Activated CD4-positive, alpha-beta T cell treated with anti-CD3 and anti-CD28 coated beads, Interleukin-2, amount 50 U/mL, for 48 hours (primary cell): ENCODE measurements at places on chromosomes 6 and 20.
A peak's percentile ranks its signal among the peaks of the same experiment; 100 is the strongest.

DNA sequence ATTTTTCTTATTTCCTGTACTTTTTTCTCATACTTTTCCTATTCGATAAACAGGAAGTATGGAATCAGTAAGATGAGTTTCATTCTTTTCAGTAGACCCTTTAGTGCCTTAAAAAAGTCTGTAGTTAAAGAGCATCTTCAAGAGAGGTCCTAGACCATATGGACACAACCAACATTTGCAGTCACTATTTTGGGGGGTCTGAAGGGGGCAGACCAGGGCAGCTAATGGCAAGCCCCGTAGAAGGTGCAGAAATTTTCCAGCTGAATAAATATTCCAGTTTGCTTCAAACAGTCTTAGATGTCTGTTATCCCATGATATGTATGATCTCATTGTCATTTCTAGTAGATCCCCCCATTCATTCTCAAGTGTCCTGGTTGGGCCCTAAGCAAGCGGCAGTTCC lies 52.8 kb downstream of the MAP3K5 start:
- DNase-seq, result no peak

GRCh38 chr6:144053601-144054000 lies 41.8 kb downstream of the SF3B5 start:
- DNase-seq, result no peak

DNA sequence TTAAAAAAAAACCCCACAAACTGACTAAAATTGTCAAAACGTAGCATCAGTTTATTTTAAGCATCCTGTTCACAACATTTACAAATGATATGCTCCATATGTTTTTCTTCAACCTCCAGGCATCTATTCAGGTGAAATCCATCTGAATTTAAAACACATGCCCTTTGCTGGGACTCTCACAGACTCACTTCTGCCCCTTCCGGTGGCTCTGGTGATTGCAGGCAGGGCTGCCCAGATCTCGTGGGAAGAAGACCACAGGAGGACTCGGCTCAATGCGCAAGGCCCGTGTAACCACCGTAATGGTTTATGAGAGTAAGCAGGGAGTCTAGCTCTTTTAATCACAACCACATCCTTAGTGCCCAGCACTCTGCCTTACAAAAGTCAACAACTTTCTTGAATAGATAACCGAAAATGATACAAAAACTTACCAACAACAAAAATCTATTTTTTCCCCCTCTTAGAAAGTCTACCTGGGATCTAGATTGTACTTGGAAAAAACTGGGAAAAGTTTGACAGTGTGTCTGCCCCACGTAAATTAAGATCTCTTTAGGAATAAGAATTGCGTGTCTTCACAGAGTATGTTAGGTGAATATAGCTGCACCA lies 139.1 kb downstream of the KIF16B start:
- DNase-seq, result peak; percentile 57

- DNase-seq, result no peak
Measured at GRCh38 chr6:1834646-1835516, 225.2 kb downstream of the FOXC1 start.

DNA sequence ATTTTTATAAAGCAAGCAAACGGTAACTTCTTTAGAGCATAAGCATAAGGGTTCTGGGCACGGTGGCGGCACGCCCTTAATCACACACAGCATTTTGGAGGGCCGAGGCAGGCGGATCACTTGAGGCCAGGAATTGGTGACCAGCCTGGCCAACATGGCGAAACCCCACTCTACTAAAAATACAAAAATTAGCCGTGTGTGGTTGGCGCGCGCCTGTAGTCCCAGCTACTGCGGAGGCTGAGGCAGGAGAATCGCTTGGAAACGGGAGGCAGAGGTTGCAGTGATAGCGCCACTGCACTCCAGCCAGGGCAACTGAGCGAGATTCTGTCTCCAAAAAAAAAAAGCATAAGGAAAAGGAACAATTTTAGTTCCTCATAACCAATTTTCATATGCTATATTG lies 2.6 kb downstream of the SENP6 start:
- DNase-seq, result no peak

GRCh38 chr6:140366991-140367390 lies 992.5 kb upstream of the CITED2 start:
- DNase-seq, result no peak

- DNase-seq, result no peak
Measured at GRCh38 chr6:139872665-139873064, 498.2 kb upstream of the CITED2 start.

DNA sequence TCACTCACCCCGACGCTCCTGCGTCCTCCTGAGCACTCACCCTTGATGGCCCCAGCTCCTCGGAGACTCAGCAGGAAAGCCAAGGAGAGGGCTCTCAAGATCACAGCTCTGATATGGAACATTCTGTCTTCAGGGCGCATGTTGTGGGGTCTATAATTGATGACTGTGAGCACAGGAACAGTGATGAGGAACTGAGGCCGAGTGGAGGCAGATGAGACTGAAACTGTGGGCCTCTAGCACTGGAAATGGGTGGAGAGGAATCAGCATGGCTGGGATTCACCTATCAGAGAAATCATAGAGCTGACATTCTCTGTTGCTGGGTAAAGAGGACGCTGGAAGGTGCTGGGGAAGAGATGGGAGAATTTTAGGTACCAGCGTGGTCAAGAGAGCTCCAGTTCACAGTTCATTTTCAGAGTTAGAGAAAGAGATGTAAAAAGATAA lies at the start of gene HLA-DPA1:
Gene HLA-DPA1 (minus strand): TSS at position 219 of the 441 bp plus-strand sequence.
- DNase-seq, result peak; percentile 33

DNA sequence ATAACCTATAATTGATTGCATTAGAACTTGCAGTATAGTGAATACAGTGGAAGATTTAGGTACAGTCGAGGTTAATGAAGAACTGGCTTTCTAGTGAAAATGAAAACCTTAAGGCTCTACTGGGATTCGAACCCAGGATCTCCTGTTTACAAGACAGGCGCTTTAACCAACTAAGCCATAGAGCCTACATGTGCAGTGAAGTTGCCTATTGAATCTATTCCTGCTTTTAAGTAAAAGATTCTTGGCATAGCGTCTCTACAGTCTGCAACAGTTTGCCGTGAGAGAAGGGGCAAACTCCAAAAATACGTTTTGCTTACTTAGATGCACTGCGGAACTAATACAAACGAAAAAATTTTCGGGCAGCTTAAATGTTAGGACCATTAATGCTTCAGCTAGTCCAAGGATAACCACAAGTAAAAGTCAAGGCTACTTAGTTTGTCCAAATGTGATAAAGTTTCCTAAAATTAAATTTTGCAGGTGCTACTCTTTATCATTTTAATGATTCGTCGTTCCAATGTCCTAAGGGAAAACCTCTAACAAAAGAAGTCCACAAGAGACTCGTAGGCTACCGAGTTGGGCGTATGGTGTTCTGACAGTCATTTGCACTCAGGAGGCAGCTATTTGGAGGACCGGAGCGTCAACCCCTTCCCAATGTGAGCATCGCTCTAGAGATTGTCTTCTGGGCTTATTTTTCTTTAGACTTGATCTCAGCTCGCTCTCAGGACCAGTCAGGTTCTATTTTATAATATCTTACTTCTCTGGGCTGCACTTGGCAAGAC lies 31.3 kb upstream of the ZSCAN23 start:
- no peak for DNase-seq

DNA sequence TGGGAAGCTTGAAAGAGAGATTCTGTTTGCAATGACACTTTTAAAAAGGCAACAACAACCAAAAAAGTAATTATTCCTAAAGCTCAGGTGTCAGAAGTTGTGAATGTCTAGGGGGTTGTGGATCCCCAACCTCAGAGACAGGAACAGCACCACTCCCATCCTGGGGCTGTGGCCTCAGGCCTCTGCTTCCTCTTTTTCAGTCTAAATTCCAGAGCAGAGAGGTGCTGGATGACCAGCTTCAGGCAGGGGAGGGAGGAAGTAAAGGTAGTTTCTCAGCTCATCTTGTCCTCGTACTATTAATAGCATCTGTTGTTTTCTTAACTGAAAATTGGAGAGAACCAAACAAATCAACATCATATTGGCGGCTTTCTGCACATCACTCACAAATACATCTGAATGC lies 8.3 kb downstream of the NT5E start:
- no peak for DNase-seq

- peak; percentile 11 for DNase-seq
Measured at GRCh38 chr20:31605902-31606803, 1.1 kb downstream of the ID1 start.

DNA sequence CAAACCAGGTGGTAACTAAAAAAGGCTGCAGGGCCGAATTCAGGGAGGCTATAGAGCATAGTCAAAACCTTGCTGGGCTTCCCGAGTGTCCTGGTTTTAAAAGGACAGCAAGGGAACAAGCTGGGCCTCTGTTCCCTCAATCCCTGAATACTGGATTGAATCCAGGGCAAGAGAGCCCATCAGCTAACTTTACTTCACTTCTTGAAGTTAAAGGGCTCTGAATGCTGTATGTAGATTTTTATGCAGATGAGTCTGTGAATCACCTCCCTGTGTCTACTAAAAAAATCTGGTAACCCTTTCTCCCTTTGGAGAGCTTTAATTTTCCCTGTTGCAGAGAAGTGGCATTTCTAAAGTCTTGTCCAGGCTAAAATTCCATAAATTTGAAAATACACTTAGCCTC lies 29.5 kb downstream of the LYRM4 start:
- no peak for DNase-seq

DNA sequence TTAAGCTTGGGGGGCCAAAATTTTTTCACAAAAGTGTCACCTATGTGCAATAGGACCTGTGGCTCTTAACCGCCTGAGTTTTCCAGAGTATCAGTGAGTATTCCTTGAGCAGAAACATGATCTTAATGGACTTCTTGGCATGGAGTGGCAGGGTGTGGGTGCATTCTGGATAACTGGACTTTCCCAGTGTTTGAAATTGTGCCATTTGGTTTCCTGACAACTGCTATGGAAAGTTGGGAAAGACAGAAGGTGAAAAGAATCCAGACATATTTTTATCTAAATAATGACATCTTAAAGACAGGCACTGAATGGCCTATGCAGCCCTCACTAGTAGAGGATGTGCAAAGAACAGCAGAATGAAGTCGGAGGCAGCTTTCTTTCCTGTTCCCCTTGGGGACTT lies 34.3 kb upstream of the ADTRP start:
- DNase-seq, result no peak

GRCh38 chr6:41274256-41274655 lies 12.2 kb downstream of the TREM1 start:
- no peak for DNase-seq

- DNase-seq, result no peak
Measured at GRCh38 chr6:37732688-37733087, 35.0 kb upstream of the MDGA1 start.

- no peak for DNase-seq
Measured at GRCh38 chr20:25225642-25226432, 22.0 kb upstream of the PYGB start.

- DNase-seq, result no peak
Measured at GRCh38 chr20:44350567-44350966, 4.9 kb upstream of the HNF4A start.

DNA sequence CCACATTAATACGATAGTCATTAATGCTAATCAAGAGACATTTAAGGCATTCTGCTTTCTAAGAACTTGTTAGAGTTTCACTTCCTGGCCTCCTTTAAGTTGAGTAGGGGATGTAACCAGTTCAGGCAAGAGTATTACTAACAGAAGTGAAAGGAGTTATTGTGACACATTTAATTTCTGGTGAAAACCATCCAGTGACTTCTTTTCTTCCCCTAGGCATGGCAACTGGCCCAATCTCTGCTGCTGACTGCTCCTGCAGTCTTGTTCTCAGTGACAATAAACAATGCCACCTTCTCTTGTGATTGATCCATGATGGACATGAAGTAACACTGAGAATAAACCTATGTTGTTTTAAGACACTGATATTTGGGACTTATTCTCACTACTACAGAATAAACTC lies 130.9 kb upstream of the DEFB112 start:
- DNase-seq, result no peak

- no peak for DNase-seq
Measured at GRCh38 chr6:167750956-167751358, 75.8 kb upstream of the AFDN start.

- no peak for DNase-seq
Measured at GRCh38 chr20:23021951-23022350, 13.2 kb upstream of the SSTR4 start.

GRCh38 chr6:30886897-30887255 lies 2.6 kb downstream of the DDR1 start:
- DNase-seq, result no peak

DNA sequence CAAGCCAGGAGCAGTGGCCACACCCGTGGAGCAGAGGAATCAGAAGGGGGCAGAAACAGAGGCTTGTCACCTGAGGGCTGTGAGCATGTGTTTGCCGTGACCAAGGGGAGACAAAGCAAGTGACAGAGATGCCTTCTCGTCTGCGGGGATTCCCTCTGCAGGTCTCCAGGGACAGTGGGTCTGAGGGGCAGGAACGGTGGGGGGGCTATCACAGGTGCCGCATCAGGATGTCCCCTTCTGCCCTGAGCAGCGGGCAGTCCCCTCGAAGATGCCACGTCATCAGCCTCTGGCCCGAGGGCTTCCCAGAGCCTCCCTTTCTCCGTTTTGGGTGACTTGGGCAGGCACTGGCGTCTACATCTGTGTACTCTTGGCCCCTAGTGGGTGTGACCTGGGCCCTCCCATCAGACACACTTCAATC lies 338.7 kb downstream of the PREX1 start:
- DNase-seq, result no peak

- no peak for DNase-seq
Measured at GRCh38 chr20:49669601-49670189, 44.0 kb downstream of the B4GALT5 start.

- peak; percentile 84 for DNase-seq
Measured at GRCh38 chr20:35600993-35601973, 14.3 kb upstream of the SPAG4 start.

DNA sequence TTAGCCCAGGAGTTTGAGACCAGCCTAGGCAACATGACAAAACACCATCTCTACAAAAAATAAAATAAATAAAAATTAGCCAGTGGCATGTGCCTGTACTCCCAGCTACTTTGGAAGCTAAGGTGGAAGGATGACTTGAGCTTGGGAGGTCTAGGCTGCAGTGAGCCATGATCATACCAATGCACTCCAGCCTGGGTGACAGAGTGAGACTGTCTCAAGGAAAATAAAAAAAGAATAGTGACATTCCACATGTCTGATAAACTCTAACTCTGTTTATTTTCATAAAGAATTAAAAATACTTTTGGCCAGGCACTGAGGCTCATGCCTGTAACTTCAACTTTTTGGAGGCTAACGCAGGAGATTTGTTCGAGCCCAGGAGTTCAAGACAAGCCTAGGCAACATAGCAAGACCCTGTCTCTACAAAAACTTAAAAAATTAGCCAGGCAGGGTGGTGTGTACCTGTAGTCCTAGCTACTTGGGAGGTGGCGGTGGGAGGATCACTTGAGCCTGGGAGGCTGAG lies 115.1 kb downstream of the GJA1 start:
- no peak for DNase-seq
